ENCODE measurements at places on chromosomes 3 and 15.

DNA sequence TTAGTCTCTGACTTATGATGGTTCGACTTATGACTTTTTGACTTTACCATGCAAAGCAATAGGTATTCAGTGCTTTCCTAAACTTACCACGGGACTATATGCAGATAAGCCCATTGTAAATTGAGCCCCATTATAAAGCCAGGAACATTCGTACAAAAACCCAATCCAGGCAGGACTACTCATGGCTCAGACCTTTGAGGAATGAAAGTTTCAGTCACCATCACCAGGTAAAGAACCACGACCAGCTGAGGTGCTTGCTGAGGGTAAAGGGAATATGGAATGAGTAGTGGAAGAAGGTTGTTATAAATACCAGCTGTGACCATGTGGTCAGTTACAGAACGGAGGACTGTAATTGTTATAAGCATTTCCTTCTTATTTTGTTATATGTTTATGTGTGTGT lies 54.9 kb upstream of the BNC1 start:
- DNase-seq, result no peak

GRCh38 chr3:40581166-40581565 lies 56.4 kb downstream of the ZNF621 start:
- DNase-seq, result no peak

- no peak for DNase-seq
Measured at GRCh38 chr3:10531031-10531430, 25.6 kb upstream of the ATP2B2 start.

DNA sequence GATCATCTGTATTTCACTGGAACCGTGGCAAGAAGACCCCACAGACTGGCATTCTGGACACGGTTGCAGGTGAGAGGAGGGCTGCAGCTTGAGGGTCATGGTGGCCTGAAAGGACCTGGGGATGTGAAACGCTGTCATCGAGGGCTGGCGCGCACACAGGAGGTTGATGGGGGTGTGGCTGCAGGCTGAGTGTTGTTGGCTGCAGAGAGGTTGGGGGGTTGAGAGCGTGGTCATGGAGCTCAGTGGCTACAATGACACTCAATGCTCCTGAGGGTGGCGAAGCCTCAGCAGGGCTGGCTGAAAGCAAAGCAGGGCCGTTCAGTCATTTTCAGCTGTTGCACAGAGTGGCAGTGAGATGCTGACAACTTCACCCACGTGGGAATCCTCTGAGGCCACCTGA lies 21.0 kb downstream of the CPN2 start:
- DNase-seq, result no peak
